ENCODE measurements at places on chromosomes 16 and 17.

GRCh38 chr17:9018726-9019125 lies 2.6 kb upstream of the NTN1 start:
- no peak for DNase-seq

DNA sequence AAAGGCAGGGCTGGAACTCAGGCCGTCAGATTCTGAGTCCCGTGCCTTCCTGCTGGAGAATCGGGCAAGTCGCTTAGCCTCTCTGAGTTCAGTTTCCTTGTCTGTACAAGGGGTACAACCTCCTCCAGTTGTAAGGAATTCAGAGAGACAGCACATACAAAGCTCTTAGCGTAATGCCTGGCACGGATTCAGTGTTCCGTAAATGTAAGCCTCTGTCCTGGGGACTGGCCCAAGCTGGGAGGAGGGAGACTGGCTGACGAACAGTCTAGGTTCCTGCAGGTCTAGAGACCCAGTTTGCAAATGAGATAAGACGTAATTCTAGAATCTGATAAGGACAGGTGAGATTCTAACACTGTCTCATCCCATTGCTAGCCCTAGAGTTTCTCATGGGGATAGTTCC lies 9.9 kb downstream of the METTL22 start:
- DNase-seq: no peak

DNA sequence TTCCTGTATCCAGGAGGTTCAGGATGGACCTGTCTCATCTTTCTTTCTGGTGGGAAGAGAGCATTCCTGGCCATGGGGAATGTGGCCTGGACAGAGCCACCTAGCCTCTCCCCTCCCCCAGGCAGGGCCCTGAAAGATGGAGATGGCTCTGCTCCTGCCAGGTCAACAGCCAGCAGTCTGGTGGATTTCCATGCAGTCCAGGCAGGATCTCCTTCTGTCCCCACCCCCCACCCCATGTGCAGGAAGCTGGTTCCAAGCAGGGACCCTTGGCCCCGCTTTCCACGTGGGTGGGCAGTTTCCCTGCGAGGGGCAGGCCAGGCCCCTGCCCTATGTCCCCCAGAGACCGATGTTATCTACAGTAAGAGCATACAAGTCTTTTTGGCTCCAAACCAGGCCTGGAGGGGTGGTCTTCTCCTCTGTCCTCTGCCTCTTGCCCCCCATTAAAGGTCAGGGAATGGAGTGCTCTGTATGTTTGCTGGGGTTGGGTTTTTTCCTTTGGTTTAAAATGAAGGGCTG lies 240.5 kb downstream of the SEC14L1 start:
- DNase-seq: no peak

- no peak for DNase-seq
Observed at GRCh38 chr16:8194794-8195193, 395.5 kb downstream of the TMEM114 start.

GRCh38 chr16:79009896-79010295 lies 590.6 kb downstream of the MAF start:
- DNase-seq: no peak

- DNase-seq: no peak
Observed at GRCh38 chr17:21368545-21369246, 7.5 kb upstream of the KCNJ12 start.

- peak; percentile 64 for DNase-seq
Observed at GRCh38 chr17:42608305-42609181, 631 bp downstream of the RETREG3 start.

- DNase-seq: no peak
Observed at GRCh38 chr16:89944773-89945172, 3.8 kb upstream of the DEF8 start.

GRCh38 chr16:56317998-56318826 lies 107.1 kb downstream of the AMFR start:
- no peak for DNase-seq

DNA sequence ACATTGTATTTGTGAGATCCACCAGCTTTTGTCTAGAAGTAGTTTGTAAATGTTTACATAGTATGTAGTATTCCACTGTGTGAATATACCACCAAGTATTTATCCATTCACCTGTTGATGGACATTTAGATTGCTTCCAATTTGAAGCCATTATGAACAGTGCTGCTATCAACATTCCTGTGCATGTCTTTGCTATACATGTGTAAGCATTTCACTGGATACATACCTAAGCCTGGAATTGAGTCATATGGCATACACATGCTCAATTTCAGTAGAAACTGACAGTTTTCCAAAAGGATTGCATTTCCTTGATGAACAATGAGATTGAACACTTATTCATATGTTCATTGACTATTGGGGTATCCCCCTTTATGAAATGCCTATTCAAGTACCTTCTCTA lies 540.6 kb upstream of the SOX9 start:
- DNase-seq: no peak

DNA sequence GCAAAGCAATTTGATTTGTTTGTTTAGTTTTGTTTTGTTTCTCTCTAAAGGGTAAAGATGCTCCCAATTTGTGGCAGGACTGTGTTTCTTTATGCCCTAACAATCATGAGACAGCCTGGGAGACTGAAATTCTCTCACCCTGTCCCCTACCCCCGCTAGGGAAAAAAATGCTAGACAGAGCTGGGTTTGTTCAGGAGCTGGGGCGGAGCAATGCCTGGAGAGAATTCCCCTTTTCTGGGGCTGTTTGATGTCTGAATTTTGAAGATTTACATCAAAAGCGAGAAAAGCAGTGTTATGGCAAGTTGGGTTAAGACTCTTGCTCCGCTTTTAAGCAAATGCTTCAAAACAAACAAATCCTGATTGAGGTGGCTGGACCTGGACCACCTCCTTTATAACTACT lies 8.4 kb downstream of the MAF start:
- no peak for DNase-seq

GRCh38 chr17:80842456-80843013 lies 149.1 kb upstream of the CHMP6 start:
- DNase-seq: no peak

DNA sequence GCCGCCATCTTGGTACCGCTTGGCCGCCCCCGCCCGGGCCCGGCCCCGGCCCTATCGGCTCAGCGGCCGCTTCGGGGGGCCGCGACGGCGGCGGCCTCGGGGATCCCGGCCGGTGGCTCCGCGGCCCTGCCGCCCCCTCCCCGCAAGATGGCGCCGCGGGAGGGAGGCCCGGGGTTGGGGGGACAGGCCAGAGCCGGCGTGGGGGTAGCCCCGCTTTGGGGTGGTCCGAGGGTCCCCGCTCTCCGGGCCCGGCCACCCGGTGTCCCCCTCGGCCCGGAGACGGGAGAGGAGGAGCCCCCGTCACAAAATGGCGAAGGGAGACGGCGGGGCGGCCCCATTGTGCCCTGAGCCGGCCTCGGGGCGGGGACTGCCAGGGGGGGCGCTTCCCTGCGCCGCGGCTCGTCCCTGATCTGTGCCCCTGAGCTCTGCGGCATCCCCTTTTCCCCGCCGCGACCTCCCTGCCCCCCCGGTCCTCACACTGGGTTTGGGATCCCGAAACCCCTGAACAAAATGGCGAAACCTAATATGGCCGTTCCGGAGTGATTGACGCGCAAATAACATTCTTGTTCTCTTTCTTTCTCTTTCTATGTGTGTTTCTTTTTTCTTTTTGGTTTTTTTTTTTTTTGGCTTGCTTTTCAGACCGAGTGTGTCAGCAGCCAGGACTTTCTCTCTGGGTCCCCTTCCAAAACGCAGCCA lies 986 bp downstream of the HAPSTR1 start:
- no peak for DNase-seq

DNA sequence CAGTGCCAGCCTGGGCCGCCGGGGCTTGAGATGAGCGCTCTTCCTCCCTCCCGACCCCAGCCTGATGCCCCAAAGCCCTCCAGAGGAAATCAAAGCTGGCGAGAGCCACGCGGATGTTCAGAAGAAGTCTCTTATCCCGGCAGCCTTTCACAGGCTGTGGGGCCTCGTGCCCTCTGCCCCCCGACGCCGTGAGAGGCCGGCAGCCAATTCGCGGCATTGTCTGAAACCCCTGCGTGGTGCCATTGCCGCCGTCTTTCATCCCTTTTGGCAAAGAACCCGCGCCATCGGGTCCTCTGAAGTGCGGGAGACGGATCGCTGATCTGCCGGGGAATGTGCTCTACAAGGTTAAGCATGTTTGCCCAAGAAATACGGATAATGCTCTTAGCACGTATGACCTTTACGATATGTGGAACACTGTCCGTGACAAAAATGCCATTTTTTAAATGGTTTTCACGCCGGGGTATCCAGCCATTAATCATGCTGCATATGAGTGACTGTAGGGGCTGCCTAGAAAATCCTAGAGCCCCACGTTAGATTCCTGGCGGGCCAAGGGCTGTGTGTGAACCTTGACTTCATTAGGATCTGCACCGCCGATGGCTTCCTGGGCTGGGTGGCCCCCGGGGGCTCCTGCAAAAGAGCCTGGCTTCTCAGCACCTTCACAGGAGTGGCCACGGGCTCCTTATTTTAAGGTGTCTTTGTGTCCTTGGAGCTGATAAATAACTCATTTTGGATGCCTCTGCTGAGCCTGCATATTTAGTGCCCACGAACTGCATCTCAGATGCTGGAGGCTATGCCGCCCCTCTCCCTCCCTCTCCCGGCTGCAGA lies 165.1 kb upstream of the TNRC6C start:
- DNase-seq: no peak

GRCh38 chr17:77884967-77885641 lies 73.4 kb upstream of the TNRC6C start:
- no peak for DNase-seq

GRCh38 chr16:85871756-85872155 lies 27.2 kb upstream of the IRF8 start:
- no peak for DNase-seq

DNA sequence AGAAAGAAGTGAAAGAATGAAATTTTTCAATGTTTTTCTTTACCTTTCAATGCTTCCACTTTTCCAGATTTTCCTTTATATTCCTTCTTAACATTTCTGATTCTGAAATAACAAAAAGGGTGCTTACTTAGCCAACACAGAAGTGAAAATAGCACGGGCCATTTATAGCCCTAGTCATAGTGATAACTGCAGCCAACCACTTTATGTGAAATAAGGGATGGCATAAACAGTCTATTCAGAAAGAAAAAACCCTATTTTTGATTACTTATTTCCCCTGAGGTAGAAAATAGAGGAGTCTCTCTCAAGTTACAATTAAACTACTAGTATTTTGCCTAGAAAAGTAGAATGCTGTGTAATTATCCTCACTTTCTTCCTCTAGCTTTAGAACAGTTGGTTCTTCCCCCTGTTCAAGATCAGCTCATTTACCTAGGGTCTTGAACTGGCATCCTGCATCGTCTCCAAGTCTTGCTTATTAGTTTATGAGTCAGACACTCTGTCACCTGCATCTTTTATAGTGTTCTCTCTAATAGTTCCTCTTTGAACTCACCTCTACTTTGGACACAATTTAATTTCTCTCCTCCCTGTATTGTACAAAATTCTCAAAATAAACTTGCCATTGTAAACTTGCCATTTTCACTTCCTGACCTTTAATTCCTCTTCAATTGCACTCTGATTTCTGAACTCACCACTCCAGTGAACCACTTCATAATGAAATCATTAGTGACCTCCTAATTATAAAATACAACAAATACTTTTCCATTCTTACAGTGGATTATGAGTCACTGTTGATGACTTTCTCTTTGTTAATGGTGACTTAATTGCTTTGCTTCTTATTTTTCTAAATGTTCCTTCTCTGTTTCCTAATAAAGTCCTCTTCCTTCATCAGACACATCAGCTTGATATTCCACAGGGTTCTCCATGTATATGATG lies 23.6 kb downstream of the ABCA6 start:
- DNase-seq: no peak

DNA sequence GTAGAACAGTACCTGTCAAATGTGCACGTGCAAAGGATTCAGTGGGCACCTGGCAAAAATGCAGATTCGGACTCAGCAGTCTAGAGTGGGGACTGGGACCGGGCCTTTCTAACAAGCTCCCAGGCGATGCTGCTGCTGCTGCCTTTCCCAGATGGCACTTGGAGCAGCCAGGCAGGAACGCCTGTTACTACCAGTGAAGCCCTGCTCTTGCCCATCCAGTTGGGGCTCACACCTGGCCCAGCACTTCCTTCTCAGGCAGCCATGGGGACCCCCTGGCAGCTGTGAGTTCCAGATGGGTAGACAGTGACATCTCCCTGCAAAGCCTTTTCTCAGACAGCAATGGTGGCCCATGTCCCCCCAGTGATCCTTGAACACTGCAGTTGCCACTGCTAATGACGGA lies 30.4 kb downstream of the KDM8 start:
- DNase-seq: no peak

DNA sequence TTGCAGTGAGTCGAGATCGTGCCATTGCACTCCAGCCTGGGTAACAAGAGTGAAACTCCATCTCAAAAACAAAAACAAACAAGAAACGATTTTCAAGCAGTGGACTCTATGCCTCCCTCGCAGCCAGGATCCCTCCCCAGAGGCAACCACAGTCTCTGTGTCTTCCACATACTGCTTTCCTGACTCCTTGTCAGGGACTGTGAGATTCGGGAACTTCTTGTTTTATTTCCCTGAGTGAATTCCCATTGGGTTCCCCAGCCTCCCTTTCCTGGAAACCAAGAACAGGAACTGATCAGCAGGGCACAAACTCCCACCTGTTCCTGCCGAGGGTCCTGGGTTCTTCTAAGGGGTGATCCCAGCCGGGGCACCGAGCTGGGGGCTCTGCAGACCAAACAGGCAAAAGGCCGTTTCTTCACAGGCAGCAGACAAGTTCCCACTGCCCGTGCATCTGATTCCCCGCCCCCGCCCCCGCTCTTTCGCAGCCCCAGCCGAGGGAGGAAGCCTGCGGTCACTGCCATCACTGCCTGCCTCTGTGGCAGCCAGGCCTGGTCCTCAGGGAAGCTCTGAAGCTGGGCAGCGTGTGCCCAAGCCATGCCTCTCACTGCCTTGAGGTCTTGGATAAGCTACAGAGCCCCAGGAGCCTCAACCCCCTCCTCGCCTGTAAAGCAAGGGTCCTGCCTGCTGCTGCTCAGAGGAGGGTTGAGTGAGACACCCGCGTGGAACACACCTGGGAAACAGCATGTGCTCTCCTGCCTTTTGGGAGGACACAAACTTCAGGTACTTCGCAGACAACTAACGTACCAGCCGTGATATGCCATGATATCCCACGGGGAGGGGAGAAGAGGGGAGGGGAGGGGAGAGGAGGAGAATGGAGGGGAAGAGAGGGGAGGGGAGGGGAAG lies 5.5 kb upstream of the PIEZO1 start:
- no peak for DNase-seq

DNA sequence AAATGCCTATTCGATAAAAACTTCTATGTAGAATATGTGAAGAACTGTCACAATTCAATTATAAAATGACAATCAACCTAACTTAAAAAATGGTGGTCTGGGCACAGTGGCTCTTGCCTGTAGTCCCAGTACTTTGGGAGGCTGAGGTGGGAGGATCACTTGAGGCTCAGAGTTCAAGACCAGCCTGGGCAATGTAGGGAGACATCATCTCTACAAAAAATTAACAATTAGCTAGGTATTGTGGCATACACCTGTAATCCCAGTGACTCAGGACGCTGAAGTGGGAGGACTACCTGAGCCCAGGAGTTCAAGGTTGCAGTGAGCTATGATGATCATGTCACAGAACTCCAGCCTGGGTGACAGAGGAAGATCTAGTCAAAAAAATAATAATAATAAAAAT lies 18.6 kb upstream of the METTL9 start:
- DNase-seq: no peak

- no peak for DNase-seq
Observed at GRCh38 chr16:14528306-14528705, 101.8 kb downstream of the PARN start.

- DNase-seq: no peak
Observed at GRCh38 chr17:29178750-29179231, 1.4 kb downstream of the MYO18A start.

GRCh38 chr17:69050999-69051775 lies 9.5 kb downstream of the ABCA9 start:
- no peak for DNase-seq
